Glutamatergic neuron (in vitro differentiated cells): ENCODE measurements at places on chromosomes 7 and 10. TPM values are rescaled to one million over a fixed set of nuclear protein-coding genes. Genes with fewer than 3 reads are reported as not detected.

DNA sequence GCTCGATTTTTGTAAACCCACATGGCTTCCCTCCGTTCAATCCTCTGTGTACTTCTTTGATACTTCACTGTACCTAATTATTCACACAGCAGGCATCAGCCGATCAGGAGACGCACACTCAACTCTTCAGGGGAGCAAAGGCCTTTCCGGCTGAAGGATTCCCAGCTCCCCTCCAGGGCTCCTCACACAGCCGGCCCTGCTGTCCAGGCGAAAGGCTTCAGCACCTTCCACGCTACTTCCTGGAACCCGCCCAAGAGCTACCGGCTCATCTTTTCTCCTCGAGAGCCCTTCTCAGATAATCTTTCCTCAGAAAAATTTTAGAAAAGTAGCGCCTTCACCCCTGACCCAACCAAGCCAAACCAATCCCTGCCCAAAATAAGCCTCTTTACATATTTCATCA, 270.4 kb downstream of the ZMYND11 start:
- DNase-seq = no peak

The SFTPA1 gene
- total RNA-seq = not detected

DNA sequence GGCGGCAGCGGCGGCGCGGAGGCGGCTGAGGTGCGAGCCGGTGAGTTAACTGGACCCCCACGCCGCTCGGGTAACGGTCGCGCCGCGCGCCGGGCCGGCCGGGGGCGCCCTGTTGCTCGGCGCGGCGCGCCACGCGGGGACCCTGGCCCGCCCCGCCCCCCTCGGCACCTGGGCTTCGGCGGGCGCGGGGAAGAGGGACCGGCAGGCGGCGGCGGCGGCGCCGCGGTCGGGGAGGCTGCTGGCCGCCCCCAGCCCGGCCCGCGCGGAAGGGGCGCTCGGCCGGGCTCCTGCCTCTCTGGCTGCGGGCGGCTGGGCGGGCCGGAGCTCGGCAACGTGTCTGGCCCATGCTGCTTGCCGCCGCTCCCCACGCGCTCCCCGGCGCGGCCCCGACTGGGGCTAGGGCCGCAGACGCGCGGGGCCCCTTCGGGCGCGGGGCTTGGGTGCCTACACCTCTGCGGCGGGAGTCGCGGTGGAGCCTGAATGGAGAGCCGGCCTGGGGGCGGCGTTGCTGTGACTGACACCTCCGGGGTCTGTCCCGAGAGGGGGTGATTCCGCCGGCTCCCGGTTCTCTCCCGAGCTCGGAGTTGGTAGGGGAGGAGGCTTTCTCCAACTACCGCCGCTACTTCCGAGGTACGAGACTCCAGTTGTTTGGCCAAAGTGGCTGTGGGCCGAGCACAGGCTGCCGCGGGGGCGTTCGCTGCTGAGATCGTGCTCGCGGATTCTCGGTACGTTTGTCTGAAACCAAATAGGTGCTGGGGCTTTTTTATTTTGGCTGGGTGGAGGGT, 494 bp downstream of the PALS2 start:
- DNase-seq = peak; percentile 64

DNA sequence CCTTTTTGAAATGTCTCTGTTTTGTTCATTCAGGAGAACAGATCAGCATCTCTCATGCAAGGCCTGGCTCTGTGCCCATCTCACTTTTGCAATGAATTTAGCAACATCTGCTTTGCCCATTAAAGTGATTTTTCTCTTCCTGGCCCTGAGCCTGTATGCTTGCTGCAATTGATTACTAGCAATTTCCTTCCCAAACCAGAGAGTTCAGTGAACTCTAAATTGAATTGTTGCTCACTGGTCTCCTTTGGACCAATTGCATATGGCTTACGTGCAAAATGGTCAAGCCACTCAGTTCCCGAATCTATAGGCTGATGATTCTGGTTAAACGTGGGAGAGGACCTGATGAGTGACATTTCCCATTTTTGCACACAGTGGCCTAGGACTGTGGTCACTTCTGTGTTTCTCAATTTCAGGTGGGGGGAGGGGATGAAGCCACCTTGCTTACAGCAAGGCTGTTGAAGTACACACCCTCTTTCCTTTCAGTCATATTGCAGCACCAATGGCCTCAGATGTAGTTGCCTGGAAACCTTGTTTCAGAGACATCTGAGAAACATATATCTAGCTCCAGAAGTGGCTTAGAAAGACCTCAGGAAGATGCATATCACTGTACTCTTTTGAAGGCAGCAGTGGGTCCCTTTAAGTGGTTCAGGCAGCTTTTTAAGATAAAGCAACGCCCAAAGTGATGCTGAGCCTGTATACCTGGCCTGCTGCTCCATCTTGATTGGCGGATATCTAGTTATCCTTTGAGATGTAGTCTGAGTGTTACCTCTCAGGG, 201.4 kb downstream of the PTEN start:
- no peak for DNase-seq

The PAX4 gene
- not detected for total RNA-seq

DNA sequence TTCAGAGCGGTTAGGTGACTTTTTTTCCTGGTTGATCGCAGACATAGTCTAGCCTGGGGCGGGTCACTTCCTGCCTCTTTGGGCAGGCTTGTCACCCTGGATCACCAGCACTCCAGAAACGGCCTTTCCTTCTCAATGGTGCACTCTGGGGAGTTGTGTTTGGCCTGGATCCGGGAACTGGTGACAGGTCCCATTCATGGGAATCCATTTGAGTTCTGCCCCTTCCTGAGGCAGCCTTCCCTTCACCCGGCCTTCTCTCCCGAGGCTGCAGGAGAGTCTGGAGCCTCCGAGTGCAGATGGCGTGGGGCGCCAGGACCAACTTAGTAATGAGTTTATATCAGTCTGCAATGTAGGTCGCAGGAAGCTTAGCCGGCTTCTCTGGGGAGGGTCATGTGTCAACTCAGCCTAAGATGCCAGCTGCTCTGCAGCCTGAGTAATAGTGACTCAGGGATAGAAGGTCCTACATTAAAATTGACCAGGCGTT, 54.2 kb downstream of the TACR2 start:
- peak; percentile 74 for DNase-seq

- no peak for DNase-seq
These were observed 8.1 kb downstream of the CCDC6 start for GRCh38 chr10:59898125-59898835.

DNA sequence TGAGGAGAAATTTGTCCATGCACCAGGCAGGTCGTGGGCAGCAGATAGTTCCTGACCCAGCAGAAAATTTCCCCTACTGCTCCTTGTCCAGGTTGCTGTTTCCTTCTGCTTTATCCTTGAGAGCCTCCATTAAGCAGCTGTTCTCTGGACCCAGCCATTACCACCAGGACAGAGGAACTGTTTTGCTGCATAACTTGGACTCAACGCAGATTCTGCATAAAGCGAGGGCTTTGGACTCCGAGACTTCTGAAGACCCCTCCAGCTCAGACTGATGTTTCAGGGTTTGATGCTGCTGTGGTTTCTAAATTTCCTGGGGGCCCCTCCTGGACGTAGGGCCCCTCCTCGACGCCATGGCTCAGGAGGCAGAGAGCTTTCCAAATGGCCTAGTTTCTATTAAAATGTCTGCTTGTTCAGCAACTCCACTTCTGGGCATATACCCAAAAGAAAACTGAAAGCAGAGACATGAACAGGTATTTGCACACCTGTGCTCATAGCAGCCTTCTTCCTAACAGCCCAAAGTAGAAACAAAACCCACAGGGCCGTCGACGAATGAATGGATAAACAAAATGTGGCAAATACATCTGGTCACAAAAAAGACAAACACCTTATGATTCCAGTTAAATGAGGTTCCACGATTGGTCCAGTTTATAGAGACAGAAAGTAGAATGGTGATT, 28.3 kb upstream of the LMTK2 start:
- no peak for DNase-seq

- no peak for DNase-seq
These were observed 56.0 kb downstream of the CCDC7 start for GRCh38 chr10:32501906-32502305.

The OR2F1 gene
- total RNA-seq = not detected

The ADAM22 gene
- total RNA-seq = 91.9 TPM

DNA sequence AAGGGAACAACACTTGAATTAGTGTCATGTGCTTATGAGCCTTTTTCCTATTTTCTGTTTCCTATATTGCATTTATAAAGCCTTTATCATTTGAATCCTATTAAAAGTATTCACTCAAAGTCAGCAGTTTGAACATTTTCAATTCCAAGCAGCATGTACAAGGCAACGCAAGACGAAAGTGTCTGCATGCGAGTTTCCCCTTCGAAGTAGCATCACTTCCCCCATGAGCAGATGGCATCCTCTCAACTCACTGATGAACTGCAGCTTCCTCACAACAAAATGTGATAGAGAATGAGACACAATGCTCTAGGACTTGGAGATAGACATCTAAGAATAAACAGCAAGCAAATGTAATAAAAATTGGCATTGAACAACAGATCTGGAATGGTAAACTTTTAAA, 270.7 kb downstream of the PRPF18 start:
- DNase-seq = no peak

DNA sequence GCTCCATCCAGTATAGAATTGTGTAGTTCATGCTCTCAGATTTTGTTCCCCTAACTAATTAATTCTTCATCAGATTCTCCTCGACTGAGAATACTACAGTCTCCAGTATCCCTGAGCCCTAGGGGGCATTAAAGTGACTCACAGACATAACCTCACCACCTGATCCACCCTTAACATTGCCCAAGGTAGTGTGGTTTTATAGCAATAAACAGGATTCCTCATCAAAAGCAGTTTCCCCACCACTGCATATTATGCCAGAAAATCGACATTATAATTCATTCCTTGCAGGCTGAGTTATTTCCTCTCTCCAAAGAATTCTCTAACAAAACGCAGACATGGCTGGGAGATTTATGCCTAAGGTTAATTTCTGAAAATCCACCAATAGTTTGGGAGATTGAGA, 1402.5 kb upstream of the CELF2 start:
- DNase-seq = no peak

- DNase-seq = no peak
These were observed 26.2 kb upstream of the CARD11 start for GRCh38 chr7:3069771-3070449.
